Hippocampal formation (tissue), 2 donors: ENCODE measurements at places on chromosomes 6 and 20.

GRCh38 chr6:101740631-101741030 is 347.1 kb downstream of the GRIK2 start:
- no peak for DNase-seq

DNA sequence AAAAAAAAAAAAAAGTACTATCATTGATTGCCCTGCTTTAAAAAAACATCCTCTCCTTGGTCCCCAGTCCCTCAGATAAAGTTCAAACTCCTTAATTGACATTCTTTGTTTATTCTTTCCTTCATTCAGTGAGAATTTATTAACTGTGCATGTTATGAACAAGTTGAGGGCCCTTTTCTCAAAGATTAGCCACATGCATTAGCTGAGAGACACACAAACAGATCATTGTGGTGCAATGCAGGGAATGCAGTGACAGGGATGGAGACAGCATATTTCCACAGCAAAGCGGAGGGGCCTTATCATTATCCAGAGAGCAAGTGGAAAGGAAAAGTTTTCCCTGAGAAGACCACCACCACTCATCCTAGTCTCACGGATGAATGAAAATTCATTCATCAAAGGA is 21.9 kb upstream of the IPCEF1 start:
- DNase-seq = no peak

DNA sequence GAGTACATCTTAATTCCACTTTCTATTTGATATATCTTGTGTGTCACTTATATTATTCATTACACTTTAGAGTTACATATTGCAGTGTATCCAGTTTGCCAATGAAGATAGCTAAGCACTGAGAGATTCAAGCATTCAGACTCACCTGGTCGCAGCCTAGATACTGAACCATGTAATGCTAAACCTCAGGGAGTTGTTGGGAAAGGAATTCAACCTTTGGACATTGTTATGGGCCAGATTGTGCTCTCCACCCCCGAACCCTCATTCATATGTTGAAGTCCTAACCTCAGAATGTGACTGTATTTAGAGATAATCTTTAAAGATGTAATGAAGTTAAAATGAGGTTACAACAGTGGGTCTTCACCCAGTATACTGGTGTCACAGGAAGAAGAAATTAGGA is 13.8 kb upstream of the KIF16B start:
- DNase-seq = no peak

DNA sequence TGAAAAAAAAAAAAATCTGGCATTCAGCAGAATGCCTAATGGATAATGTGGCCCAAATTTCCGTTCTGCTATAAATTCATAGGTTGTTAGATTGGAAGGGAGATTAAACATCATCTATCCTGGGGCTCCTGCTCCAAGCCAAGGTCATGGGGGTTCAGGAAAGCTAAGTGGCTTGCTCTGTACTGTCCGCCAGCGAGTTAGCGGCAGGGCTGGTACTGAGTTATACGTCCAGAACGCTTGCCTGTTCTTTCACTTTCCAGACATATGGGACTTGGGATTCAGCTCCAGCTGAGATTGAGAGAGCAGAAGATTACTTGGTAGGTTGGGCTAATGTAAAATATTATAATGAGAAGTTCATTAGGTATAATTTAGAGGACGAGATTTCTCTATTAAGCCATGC is 858 bp downstream of the RWDD1 start:
- no peak for DNase-seq

GRCh38 chr6:90369024-90369519 is 72.4 kb upstream of the BACH2 start:
- no peak for DNase-seq

DNA sequence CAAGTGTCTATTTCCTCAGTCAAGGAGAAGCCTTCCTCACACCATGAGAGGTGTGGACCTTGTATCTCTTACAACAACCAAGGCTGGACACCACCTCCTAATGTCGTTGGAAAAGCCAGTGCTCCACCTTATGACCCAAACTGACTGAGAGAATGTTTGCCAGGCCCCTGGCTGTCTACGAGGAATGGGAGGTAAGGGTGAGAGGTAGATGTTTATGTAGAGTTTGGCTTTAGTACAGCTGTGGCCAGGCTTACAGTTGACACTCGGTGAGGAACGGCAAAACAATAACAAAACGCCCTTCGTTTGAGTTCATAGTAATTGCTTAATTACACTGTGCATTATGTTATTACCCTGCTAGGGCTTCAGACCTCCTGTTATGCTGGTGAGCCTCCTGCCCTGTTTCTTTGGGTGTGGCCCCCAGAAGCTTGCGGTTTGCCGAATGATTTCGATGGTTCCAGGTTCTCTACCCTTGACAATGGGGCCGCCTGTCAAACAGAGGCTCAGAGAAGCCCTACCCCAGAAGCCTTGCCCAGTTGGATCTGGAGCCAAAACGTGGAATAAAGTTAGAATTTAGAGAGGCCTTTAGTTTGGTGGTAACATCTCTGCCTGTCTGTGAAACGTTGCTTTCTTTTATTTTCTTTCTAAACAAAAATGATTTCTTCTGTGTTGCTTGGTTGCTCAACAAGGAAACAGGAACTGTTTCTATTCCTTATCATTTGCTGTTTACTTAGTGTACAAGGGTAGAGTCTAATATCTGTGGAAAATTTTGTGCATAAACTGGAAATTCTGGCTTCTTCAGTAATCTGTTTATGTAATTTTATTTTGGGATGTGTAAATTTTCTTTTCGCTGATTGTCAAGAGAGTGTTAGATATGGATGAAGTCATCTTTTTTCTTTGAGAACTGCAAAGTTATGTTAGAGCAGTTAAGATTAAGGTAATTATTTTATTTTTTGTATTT is 60.4 kb upstream of the FOXQ1 start:
- no peak for DNase-seq

DNA sequence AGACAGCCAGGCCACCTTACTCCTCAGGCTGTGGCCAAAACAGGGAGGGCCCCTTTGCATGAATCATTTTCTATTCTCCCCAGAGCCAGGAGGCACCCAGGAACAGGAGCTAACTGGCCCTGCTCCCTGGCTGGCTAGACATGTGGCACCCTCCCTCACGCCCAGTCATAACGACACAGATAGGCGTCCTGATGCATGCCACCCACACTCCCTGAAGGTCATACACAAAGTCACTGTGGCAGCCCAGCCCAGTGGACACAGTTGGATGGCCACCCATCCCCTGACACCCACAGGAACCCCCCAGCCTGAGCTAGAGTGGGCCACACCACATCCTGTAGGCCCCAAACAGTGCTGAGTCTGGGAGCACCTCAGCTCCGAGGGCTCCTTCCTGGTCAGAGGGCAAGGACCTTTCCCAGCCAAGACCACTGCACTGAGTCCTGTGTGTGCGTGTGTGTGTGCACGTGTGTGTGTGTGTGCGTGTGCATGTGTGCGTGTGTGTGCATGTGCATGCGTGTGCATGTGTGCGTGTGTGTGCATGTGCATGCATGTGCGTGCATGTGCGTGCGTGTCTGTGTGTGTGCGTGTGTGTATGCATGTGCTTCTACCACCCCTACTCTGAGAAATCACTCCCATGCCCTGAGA is 21.6 kb downstream of the TFEB start:
- no peak for DNase-seq

DNA sequence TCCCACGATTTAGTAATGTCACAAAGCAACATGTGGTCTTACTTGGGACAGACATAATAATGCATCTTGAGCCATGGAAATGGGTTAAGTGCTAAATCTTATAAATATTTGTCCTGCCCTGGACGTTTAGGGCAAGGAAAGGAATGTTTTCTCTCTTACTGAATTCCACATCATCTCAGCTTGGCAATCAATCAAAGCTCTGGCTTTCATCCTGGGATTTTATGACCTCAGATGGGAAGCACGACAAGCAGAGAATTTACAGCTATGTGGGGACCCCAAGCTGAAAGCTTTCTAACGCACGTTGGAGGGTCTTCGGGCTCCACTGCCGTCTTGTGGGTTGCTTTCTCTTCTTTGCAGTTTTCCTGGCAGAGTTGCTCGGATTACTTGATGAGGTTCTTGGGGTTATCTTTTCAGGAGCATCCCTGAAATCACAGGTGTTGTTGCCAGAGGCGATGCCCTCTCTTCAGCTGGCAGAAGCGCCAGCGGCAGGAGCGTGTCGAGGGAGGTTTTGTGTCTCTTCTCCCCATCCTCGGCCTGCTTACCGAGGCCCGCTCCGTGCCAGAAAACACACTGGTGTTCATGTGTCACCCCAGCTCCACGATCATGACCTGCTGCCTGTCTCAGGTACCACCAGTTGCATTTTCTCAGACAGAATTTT is 73.4 kb upstream of the FRMD1 start:
- no peak for DNase-seq

- no peak for DNase-seq
Measured at GRCh38 chr6:12241493-12242175, 48.5 kb upstream of the EDN1 start.

DNA sequence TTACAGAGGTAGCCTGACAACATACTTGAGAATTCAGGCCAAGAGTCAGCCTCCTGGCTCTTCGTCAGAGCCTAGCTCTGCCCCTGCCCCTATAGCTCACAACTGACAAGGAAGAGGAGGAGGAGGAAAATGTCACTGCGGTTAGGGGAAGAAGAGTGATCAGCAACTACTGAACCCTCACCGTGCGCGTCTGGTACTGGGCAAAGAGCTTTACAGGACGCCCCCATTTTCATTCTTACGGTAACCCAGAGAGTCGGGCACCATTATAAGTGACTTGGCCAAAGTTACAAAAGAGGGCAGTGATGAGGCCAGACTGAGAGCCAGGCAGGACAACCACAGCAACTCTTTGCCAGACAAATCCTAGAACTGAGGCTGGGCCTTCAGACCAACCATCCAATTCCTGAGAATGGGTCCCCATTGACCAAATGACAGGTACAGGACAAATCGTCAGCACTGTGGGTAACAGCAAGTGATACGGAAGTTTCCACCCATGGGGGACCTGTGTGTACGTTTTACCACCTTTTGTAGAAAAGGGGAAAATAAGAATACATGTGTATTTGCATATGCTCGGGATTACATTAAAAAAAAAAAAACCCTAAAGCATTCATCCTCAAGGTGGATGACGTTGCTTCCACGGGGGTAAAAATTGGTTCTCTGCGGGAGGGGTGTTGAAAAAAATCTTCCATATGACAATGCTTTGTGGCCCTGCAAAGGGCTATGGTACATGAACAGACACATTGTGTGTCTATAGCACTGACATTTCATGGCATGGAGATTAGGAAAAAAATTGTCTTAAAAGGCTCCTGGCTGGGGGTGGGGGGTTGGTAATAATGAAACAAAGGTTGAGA is 118.0 kb downstream of the NFATC2 start:
- DNase-seq = no peak

- no peak for DNase-seq
Measured at GRCh38 chr6:30752157-30752927, 8.0 kb upstream of the IER3 start.

DNA sequence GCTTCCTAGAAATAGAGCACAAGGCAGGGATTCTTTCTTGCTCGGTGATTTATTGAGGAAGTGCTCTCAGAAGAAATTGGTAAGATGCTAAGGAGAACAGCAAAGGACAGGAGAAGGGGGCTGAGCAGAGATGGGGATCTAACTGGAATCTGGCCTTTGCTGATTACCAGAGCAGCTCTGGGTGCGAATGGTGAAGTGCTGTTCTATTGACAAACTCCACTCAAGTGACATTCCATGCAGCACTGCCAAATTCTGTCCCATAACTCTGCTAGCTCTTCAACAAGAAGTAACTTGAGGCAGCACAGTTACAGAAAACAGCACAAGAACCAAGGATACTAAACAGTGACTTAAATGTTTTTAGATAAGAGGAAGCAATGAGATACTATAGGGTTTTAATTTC is 13.8 kb upstream of the ANKEF1 start:
- no peak for DNase-seq

DNA sequence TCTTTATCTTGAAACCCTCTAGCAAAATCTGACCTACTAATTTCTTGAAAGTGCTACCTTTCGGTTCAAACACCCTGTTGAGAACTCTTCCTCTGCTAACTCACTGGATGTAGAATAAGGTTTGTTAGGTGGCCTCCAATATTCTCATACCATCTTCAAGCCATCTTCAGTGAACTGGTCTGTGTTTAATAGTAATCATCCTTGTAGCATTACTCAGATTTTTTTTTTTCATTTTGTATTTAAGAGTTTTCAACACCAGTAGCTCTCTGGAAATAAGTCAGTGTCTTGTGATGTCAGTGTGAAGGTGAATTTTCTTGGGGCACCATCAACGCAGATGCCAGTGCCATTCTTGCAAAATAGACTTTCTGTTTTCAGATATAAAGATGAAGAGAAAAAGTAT is 140.6 kb upstream of the AHI1 start:
- no peak for DNase-seq

DNA sequence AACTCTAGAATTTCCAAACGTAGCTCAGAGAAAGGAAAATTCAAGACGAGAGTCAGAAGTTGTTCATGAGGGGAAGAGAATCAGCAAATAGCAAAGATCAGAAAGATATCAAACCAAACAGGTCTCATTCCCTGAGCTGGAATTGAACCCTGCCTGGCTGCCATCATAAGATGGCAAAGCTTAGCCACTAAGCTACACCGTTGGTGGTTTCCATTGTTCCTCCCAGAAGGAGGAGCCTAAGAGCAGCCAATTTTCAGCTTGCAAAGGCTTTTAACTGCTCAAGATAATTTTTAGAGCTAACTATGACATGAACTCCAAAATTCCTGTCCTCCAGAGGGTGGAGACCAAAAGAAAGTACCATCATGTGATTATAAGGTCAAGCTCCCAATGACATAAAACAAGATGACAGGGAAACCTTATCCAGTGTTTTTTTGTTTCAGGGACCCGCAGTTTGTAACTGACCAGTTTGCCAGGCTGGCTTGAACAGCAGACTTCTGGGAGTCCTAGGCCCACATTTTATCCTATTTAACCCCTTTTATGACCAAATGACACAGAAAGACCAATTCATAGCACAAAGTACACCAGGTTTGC is 55.9 kb downstream of the COL11A2 start:
- DNase-seq = no peak

GRCh38 chr6:156925718-156926607 is 148.8 kb downstream of the ARID1B start:
- no peak for DNase-seq

GRCh38 chr20:3873507-3873906 is 15.7 kb upstream of the PANK2 start:
- DNase-seq = no peak

GRCh38 chr20:53100476-53100911 is 128.3 kb downstream of the TSHZ2 start:
- no peak for DNase-seq

DNA sequence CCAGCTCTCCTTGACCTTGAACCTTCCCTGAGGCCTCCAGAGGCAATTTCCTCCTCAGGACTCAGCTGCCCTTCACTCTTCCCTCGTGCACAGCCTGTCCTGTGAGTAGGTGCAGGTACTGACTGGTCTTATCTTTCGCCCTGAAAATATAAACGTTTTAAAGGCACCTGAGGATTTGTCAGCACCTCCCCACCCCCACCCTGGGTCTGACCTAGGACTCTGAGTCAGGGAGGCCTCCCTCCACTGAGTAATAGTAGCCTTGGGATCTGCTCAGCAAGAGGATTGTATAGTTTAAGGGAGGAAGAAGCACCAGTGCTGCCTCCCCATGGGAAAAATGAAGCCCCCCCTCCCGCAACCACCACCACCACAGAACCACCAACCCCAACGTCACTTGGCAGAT is 54.6 kb downstream of the PPARD start:
- no peak for DNase-seq
